ENCODE measurements at places on chromosomes 3 and 15.

DNA sequence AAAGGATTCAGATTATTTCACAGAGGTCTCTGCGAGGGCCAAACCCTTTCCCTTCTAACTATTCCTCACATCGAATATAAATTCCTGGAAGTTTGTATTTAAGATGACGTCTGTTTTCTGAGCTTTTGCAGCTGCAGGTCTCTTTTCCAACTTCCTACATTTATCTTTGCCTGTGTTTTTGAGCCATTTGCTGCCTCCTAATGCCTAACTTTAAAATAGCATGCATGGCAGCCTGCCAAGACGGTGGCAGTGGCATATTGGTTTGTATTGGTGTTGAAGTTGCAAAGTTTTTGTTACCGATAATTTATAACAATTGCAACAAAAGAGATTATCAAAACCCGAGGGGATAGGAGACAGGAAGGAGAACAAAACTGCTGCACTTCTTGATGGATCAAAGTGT lies 187.1 kb upstream of the DNAJC19 start:
- DNase-seq, result peak; percentile 13
- H3K27ac ChIP-seq, result no peak overlapping the region
- H3K4me3 ChIP-seq, result no peak overlapping the region
- no peaks in the 10 kb centered on the region for H3K27me3 ChIP-seq

- H3K36me3 ChIP-seq, result no peaks in the 10 kb centered on the region
- H3K4me1 ChIP-seq, result peaks cover 40% of the 10 kb centered on the region
- H3K27ac ChIP-seq, result peak overlapping the region; percentile 54
- no peak overlapping the region for H3K4me3 ChIP-seq
- peak; percentile 64 for DNase-seq
These were observed 37.5 kb downstream of the TTC23 start for GRCh38 chr15:99211926-99212325.

DNA sequence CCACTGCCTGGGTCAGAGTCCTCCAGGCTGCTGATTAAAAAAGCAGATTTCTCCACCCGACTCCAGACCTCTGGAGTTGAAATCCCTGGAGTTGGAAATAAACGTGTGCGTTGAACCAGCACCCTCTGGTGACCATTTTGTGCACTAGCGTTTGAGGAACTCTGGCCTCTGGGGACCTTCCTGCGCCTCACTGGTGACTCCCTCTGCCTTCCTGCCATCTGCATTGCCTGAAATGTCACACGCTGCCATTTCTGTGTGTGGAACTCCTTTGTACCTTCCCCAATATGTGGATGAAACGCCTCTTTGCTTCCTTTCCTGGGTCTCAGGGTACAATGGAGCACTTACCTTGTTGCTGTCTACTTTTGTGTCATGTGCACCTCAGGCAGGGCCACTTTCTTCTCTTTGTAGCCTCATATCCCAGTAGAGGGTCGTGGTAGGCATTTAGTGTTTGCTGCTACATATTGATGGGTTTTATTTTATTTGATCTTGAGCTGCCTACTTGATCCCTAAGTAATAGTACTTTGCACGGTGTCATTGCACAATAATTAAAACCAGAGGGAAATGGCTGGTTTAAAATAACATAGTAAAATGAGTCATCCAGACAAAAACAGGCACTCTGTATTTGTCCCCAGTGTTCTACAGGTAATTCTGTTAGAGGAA lies 56.8 kb downstream of the GPR171 start:
- no peaks in the 10 kb centered on the region for H3K27me3 ChIP-seq
- H3K27ac ChIP-seq, result no peak overlapping the region
- peaks cover 7% of the 10 kb centered on the region for H3K4me1 ChIP-seq

- H3K27ac ChIP-seq, result no peak overlapping the region
- no peak for DNase-seq
- peaks cover 26% of the 10 kb centered on the region for H3K4me1 ChIP-seq
- H3K27me3 ChIP-seq, result no peaks in the 10 kb centered on the region
- H3K4me3 ChIP-seq, result no peak overlapping the region
These were observed 55.1 kb upstream of the AGTR1 start for GRCh38 chr3:148642616-148643015.

- H3K27ac ChIP-seq, result no peak overlapping the region
- H3K27me3 ChIP-seq, result no peaks in the 10 kb centered on the region
- no peak for DNase-seq
- H3K4me1 ChIP-seq, result no peaks in the 10 kb centered on the region
- H3K36me3 ChIP-seq, result no peaks in the 10 kb centered on the region
These were observed 278.2 kb downstream of the CTNNB1 start for GRCh38 chr3:41477399-41478014.
